ENCODE measurements at places on chromosomes 13 and 19.

DNA sequence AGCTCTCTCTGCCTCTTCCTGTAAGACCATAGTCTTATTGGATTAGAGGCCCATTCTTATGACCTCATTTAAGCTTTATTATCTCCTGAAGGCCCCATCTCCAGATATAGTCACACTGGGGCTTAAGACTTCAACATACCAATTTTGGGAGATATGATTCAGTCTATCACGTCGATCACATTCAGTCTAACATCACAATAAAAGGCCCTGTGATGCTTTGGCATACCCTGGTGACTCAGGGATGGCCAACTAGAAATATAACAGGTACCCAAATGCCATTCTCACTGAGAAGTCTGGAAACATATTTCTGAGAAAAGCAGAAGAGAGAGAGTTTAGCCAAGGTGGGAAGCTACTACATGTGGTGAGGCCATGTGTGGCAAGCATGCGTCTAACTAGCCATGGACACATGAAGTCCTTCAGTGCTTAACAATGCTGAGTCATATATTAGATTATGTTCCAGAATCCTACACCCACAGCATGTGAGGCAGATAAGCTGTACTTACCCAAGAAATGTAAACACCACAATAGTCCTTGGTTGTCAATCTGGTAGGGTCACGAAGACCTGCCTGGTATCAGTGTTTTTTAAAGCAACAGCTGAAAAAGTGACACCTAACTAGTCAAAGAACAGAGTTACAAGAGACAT lies 485.1 kb downstream of the FOXO1 start:
- peak; percentile 85 for DNase-seq

- DNase-seq, result peak; percentile 95
Measured at GRCh38 chr19:29687244-29687896, 22.1 kb downstream of the PLEKHF1 start.

DNA sequence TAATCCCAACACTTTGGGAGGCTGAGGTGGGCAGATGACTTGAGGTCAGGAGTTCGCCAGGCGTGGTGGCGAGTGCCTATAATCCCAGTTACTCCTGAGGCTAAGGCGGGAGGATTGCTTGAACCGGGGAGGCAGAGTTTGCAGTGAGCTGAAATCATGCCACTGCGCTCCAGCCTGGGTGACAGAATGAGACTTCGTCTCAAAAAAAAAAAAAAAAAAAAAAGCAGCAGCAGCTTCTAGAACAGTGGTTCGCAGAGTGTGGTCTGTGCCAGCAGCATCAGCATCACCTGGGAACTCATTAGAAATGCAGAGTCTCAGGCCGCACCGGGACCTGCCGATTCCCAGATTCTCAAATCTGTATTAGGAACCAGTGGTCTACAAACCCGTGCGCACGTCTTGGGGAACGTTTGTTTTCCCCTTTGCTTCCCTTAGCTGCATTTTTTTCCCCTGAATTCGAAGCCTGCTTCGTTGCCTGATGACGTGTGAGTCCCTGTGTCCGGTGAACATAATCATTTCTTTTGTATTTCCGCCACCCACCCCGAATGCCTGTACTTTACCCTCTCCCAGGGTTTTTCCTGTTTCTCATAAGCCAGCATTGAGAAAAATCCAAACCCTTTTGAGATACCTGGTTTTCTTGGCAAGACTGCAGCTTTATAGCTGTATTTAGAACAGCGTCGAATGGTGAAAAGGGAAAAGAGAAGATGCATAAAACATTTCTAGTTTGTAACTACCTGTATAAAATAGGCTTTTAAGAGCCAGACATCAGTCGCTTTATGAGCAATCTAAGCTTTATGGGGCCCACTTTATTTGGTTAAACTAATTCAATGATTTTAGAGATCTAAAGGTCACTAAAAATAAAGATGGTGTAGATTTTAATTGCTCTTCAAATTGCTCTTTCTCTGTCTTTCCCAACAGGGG lies 49.8 kb downstream of the BICRA start:
- DNase-seq, result peak; percentile 61

- DNase-seq, result peak; percentile 71
Measured at GRCh38 chr13:74128156-74128767, 5.9 kb downstream of the KLF12 start.

GRCh38 chr19:7590256-7590655 lies 5.4 kb upstream of the CAMSAP3 start:
- DNase-seq, result no peak

DNA sequence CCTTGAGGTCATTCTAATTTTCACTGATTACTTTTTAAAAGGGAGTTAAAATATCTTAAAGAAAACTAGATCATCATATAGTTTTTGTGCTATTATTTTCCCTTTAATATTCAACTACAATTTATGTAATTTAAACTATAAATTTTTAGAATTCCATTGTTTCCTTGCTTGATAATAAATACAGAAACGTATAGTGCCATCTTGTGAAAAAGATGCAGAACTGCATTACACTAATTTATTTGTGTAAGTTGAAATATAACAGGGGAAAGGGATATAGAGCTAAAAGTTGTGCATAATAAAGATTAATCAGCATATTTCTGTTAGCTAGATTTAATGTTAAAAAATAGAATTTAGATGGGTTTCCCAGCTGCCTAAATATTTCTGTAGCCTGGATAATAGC lies 61.5 kb upstream of the TDRD3 start:
- no peak for DNase-seq

All from brain microvascular endothelial cell (primary cell).